HepG2 (cell line): ENCODE measurements at places on chromosomes 2 and 18.
A peak's percentile ranks its signal among the peaks of the same experiment; 100 is the strongest.

GRCh38 chr18:48929941-48930713 is 20.6 kb downstream of the SMAD7 start:
- DNase-seq = peak; percentile 99

GRCh38 chr18:58813561-58814225 is 51.0 kb upstream of the ZNF532 start:
- no peak for DNase-seq

DNA sequence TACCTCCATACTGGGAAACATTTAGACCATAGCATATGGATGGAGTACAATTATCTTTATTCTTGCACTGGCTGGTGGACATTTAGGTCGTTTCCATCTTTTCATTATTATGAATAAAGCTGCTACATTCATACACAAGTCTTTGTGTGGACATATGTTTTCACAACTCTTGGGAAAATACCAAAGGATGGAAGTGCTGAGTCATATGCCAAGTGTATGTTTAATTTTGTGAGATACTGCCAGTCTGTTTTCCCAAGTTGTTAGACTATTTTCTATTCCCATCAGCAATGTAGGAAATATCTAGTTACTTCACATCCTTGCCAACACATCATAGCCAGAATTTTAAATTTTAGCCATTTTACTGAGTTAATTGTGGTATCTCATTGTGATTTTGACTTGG is 91.5 kb downstream of the GALNT13 start:
- DNase-seq = no peak

- no peak for DNase-seq
Measured at GRCh38 chr2:53484531-53484930, 283.1 kb upstream of the CHAC2 start.

- no peak for DNase-seq
Measured at GRCh38 chr2:233303252-233303651, 4.4 kb upstream of the SAG start.

- peak; percentile 93 for DNase-seq
Measured at GRCh38 chr2:36376319-36376765, 20.8 kb downstream of the CRIM1 start.

DNA sequence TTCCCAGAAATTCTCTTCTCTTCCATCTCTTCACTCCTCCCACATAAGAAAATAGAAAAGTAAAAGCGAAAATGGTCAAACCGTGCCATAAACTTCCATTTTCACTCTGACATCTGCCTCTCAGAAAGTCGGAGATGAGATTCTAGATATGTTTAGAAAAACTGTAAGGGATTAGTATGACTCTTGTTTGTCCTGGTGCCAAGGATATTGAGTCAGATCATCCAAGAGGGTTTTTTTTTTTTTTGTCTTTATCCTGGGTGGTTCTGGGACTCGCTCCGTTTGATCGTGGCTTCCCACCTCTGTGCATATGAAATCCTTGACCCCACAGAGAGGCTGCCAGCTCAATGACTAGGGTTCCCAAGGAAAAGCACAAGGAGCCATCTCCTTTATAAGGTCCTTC is 17.3 kb downstream of the EN1 start:
- no peak for DNase-seq

DNA sequence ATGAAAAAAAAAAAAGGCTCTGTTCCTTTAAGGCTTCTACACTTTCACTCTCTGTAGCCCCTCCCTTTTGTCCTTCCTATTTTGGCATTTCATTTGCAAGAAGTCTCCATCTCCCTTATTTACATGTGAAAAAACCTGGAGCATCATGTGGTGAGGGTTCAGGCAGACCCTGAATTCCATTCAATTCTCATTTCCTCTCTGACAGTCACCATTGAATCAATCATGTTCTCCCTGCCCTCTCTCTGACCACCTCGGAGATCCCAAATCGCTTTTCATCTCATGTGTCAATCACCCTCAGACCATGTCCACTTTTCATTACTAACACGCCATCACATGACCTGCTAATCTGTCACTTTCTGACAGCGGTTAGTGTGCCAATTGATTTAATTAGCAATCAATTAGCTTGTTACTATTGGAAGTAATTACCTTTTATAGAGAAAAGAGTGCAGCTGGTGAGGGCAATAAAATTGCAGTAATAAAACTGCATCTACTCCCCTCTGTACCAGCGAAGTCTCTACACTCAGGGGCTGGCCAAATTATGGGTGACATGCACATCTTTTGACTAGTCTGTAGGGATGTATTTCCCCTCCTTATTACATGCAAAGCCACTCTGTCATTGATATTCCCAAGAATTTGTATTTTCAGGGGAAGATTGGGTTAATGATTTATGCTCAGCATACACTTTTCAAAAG is 317.4 kb downstream of the EN1 start:
- DNase-seq = no peak

GRCh38 chr2:135052997-135053474 is 944 bp downstream of the RAB3GAP1 start:
- DNase-seq = no peak

GRCh38 chr18:69943021-69943420 is 4.7 kb downstream of the CD226 start:
- DNase-seq = no peak

DNA sequence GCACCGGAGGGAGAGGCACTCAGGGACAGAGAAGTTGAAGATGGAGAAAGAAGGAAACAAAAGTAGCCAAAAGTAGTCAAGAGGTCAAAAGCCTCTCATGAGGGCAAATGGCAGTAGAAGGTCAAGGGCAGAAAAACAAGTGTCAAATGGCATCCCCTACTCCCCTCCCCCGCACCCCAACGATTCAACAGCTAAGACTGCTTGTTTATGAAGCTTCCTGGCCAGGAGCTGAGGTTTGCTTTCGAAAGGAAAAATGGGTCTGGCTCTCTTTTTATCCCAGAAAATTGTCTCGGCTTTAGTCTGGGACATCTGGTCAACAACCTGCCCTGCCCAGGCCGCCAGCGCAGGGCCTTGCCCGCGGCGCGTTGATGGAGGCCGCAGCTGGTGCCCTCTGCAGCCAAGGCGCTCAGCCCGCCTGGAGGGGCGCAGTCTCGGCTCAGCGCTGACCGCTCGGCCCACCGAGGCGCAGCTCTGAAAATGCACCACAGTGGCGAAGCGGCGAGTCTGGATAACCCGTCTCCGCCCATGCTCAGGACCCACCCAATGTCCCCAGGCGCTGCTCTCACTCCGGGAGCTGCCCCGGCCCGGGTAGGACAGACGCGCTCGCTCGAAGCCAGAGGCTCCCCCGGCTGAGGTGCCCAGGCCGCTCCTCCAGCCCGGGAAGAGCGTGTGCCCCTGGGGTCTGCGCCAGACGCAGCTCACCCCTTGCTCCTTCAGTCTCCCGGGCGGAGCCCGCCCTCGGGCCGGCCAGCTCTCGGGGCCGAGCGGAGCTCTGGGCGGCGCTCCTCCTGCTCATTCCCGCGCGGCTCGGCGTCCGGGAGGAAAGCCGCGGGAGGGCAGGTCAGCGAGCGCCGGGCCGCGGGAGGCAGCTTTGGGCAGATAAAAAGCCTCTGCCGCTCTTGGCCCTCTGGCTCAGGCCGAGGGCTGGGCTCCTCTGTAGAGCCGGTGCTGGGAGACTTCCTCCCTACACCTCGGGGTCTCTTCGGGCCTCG is 1.8 kb upstream of the TBR1 start:
- DNase-seq = peak; percentile 23

DNA sequence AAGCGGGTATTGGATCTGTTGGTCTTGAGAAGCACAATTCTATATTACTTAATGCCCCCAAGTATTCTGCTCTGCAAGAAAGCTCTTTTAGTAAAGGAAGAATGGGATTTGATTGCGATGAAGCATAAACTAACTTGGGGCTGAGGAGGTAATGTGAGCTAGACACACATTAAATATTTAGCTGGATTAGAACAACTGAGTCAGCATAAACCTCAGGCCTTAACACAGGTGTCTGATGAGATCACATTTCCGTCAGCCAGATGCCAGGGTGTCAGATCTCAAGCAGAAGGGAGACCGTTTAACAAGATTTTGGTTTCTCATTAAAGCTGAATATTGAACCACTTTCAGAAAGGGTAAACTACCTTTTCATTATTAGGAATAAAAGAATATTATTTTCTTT is 94.5 kb downstream of the GYPC start:
- no peak for DNase-seq

DNA sequence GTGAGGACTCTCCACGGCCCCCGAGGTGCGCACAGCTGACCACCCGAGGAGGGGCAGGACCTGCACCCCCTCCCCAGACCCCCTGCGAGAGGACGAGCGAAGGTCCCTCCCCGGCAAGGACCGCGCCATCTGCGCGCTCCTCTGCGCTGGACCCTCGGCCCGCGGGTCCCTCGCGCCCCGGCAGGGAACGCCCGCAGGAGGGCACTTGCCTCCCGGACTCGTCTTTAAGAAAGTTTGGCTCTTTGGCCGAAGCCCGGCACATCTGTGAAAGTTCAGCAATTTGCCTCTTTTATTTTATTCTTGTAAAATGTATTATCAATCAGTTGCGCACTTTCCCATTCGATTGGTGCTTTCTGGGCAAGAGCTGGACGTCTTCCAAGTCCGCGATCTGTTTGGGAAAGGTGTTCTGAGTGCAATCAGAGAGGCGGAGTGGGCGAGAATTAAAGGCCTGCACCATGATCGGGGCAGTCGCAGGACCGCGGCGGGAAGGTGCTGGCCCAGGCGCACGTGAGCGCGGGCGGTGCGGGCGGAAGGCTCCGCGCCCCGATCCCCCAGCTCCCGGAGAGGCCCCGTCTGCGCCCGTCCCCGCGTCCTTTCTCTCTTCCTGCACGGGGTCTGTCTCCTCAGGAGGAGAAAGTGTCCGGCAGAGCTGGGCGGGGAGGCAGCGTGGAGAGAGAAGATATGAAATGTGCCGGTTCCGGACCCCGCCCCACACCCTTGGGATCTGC is 1.6 kb upstream of the ALKAL2 start:
- no peak for DNase-seq

- DNase-seq = peak; percentile 71
Measured at GRCh38 chr2:18299423-18300212, 260.8 kb downstream of the RDH14 start.

GRCh38 chr2:38499548-38500282 is 103.0 kb downstream of the HNRNPLL start:
- no peak for DNase-seq

- DNase-seq = no peak
Measured at GRCh38 chr2:3535467-3535793, 16.1 kb upstream of the ADI1 start.

GRCh38 chr2:176082525-176082823 is 1.3 kb downstream of the EVX2 start:
- no peak for DNase-seq

DNA sequence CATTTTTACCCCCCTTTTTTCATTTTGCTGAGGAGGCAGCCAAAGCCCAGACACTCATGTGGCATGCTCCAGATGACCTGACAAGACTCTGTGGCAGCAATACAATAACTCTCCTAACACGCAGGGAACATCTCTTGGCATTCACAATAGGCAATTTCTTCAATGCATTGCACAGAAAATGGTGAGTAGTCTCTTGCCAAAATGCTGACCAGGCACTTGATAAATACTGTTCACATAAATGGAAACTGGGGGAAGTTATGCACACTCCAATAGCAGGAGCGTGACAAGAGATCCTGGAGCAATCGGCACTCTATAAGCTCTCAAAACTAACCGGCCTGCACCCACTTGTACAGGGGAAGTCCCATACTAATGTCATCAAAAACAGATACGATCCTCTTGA is 66.3 kb downstream of the NBAS start:
- DNase-seq = no peak

DNA sequence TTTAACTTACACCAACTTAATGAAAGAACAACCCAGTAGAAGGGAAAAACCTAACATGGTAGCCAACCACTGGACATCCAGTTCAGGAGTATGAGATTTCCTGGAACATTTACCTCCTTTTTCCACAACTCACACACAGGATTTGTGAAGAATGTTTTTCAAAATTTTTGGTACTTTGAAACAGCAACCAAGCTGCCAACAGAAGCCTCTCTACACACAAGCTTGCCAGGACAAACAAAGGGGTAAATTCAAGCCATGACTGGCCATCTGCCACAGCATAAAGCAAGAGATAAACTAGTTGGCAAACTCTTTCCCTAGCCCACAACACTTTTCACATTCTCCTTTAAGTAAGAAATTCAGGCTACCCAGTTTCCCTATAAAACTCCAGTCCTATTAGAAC is 21.4 kb downstream of the MGAT4A start:
- no peak for DNase-seq

- peak; percentile 76 for DNase-seq
Measured at GRCh38 chr2:45778720-45779171, 127.3 kb downstream of the PRKCE start.

DNA sequence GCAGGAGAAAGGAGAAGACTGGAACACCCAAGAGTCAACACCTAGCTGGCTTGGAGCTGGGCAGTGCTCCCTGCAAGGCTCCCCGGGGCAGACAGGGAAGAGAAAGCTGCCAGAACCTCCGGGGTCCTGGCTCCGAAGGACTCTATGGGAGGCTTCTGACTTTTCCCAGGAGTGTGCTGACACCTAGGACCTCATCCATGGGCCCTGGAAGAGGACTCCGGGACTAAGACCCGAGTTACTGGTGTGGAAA is 37.8 kb upstream of the ATP6V1B1 start:
- no peak for DNase-seq

DNA sequence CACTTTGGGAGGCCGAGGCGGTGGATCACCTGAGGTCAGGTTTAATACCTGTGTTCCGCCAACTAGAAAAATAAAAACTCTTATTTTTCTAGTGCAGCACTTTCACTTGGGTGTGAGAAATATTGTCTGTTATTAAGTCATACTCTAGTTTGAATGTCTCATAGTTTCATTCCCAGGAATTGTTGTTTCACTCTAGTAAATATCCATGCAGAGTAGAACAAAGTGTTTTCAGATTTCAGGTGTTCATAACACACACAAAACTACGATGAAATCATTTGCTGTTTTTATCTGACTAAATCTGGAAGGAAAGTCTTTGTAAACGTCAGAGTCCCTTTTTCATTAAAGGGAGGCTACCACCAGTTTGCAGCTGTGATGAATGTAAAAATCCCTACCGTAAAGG is 4.0 kb downstream of the FAM117B start:
- no peak for DNase-seq

- DNase-seq = peak; percentile 96
Measured at GRCh38 chr2:19504400-19505198, 146.2 kb upstream of the OSR1 start.

DNA sequence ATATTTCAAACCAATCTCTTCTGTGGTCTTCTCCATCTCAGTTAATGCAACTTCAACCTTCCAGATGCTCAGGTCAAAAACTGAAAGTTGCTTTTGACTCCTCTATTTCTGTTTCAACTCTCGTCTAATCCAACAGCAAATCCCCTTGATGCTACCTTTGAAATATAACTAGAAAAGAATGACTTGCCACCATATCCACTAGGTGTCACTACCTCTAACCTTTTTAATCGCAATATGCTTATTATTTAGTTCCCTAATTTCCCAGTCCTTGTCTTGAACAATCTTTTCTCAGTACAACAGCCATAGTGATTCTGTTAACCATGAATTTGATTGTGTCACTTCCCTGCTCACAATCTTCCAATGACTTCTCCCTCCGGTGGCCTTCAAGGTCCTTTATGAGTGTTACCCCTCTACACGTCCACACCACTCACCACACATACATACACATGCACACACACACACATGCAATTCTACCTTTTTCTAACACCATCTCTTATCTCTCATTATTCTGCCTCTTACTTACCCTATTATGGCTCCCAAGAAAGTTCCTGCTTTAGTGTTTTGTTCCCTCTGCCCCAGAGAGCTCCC is 245.5 kb upstream of the KCNJ3 start:
- no peak for DNase-seq
